AG04449 (cell line): ENCODE measurements at places on chromosomes 11 and 22.
A peak's percentile ranks its signal among the peaks of the same experiment; 100 is the strongest.

GRCh38 chr11:10925149-10925926 is 67.5 kb upstream of the ZBED5 start:
- no peak for DNase-seq

DNA sequence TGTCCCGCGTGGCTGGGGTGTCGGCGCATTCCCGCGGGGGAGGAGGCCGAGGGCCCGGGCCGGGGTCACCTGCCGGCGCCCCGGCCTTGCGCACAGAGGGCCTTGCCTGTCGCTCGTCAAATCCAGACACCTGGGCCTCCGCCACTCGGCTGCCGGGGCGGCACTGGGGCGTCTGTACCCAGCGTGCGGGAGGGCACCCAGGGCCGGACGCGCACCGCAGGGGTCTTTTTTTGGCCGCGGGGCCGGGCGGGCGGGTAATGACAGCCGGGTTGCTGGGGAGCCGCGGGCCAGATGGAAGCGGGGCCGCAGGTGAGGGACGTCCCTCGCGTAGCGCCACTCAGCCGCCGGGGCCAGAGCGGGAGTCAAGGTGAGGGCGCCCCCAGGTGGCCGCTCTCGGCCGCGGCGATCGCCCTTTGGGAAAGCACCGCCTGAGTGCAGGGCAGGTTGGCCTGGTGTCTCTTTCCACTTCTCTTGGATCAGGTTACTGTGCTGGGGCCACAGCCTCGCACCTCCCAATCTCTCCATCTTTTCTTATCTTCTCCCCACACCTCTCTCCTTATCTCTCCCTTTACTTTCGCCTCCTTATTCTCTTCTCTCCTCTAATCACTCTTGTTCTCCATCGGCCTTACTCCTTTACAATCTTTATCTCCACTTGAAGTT is 3.5 kb downstream of the PHLDB1 start:
- no peak for DNase-seq

DNA sequence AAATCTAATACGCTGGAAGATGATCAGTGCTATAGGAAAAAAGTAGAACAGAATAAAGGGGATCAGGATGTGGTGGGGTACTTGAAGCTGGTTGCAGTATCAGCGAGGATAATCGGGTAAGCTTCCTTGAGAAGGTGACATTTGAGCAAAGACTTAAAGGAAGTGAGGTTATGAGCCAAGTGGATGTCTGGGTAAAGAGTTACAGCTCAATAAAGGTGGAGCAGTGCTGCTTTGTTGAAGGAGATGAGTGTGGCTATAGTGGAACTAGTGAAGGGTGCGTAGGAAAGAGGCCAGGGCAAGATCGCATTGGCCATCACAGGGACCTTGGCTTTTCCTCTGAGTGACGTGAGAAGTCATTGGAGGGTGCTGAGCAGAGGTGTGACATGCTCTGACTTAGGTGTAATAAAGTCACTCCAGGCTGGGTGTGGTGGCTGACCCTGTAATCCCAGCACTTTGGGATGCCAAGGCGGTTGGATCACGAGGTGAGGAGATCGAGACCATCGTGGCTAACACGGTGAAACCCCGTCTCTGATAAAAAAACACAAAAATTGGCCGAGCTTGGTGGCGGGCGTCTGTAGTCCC is 2.3 kb upstream of the SYVN1 start:
- no peak for DNase-seq

DNA sequence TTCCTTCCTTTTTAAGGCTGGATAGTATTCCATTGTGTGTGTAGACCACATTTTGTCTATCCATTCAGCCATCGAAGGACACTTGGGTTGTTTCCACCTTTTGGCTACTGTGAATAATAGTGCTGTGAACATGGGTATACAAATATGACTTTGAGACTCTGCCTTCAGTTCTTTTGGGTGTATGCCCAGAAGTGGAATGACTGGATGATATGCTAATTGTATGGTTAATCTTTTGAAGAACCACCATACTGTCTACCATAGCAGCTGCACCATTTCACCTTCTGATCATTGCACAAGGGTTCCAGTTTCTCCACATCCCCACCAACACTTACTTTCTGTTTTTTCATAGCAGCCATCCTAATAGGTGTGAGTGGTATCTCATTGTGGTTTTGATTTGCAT is 30.3 kb downstream of the SGSM1 start:
- DNase-seq = no peak

GRCh38 chr11:119479685-119480275 is 56.8 kb upstream of the THY1 start:
- no peak for DNase-seq

- DNase-seq = no peak
These were observed 17.2 kb upstream of the UVRAG start for GRCh38 chr11:75797792-75798191.

DNA sequence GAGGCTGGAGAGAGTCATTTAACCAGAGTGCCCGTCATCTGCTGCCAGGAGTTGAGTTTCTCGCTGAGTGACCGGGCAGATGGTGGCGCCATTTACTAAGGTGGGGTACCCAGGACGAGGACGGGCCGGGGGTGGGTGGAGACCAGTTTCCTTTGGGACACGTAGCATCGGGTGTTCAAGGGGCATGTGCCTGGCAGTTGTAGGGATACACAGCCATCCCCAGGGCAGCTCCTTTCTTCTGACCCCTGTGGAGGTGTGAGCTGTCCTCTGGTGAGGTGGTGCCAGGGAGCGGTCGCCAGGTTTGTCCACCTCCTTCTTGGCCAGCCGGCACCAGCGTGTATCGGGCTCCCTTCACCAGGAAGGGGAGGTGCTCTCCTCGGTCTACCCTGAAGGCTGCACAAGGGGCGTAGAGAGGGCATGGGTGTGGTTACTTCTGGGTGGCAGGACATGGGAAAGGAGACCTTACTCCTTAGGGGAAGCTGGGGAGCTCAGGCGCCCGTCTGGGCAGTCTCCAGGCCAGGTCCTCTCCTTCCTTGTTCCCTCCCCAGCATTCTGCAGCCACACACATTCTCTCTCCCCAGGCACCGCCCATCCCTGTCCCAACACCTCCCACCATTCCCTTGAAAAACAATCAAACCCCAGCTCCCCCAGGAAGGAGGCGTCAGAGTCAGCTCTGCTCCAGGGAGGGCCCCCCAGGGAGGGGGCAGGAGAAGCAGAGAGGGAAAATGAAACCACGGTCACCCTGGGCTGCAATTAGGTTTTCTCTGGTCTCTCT is 10.3 kb upstream of the MB start:
- DNase-seq = peak; percentile 76

DNA sequence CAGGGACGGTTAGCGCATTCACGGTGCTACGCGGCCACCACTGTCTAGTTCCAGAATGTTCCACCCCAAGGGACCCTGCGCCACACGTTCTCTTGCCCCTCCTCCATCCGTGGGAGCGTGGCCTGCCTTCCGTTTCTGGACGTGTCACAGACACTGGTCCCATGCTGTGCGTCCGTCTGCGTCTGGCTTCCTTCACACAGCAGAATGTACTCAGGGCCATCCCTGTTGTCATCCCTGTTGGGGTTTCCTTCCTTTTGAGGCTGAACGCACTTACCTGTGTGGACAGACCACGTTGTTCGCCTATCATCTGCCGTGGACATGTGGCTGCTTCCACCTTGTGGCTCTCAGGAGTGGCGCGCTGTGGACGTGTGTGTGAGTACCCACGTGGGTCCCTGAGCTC is 24.9 kb downstream of the BRSK2 start:
- DNase-seq = no peak

GRCh38 chr11:96188243-96189006 is 154.6 kb downstream of the MAML2 start:
- DNase-seq = no peak

DNA sequence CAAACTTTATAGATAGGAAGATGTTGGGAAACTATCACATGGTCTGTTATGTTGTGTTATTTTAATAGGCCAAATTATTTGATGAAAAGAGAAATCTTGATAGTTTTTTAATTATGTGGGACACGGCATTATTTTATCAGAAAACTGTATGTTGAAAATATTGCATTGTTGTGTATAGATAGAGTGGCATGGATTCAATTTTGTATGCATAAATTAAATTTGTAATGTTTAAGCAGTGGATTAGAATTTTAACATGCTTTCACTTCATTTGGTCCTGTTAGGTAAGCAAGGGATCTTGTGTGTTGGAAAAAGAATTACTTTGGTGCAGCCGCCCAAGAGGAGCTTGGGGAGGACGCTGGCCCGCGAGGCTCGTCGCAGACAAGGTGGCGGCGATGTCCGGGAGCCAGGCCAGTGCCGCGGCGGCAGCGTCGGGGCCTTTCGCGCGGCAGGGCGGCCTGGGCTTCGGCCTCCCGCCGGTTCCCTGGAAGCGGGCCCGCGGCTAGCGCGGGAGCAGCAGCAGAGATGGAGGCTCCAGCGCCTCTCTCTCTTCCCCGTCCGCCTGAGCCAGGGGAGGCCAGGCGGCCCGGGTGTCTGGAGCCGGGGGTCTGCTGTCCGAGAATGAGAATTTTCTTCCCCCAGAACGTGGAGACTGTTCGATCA is 82.7 kb downstream of the GGT1 start:
- DNase-seq = no peak

DNA sequence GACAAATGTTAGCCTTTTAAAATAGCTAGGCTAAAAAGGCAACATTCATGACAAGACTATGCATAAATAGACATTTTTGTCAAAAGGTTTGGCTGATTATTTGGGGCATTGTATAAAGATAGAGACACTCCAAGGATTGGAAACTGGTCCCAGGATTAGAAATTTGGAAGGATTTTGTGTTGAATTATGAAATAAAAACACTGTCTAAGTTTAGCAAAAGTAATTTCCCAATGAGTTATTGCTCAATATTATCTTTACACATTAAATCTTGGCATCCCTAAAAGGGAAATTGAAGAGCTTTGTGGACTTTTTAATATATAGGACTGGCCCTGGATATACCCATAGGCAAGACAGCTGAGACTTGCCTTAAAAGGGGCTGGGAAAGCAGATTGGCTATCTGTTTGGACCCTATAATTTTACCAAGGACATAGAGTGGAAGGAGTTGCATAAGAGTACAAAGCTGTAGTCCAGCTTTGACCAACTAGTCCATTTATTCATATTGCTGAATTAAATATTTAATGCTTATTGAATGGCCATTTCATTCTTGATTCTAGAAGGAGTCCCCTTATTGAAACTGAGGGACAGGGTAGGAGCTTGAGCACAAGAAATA is 382.7 kb downstream of the METTL15 start:
- DNase-seq = no peak

DNA sequence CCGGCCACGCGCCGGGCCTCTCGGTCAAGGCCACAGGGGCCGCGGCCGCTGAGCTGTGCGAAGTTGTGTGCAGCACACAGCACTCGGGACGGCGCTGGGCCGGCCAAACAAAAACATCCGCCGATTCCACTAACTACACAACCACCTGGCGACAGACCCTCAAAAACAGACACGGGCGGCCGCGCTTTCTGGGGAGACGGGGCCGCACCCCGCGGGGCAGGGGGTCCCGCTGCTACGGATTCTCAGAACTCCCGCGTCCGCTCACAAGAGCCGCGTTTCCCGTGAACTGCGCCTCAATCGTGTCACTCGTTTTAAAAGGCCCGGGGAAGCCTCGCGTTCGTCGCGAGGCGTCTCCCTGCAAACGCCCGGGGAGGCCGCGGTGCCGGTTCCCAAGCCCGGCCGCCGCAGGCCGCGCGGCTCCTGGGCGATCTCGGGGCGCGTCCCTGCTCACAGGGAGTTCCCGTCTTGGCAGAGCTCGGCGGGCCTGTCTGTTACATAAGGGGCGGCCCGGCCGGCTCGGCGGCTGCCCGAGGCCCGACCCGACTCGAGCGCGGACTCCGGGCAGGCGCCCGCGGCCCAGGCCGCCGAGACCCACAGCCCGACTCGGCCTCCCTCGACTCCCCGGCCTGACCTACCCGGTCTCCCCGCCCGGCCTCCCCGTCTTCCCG is 936 bp downstream of the BRD1 start:
- no peak for DNase-seq

DNA sequence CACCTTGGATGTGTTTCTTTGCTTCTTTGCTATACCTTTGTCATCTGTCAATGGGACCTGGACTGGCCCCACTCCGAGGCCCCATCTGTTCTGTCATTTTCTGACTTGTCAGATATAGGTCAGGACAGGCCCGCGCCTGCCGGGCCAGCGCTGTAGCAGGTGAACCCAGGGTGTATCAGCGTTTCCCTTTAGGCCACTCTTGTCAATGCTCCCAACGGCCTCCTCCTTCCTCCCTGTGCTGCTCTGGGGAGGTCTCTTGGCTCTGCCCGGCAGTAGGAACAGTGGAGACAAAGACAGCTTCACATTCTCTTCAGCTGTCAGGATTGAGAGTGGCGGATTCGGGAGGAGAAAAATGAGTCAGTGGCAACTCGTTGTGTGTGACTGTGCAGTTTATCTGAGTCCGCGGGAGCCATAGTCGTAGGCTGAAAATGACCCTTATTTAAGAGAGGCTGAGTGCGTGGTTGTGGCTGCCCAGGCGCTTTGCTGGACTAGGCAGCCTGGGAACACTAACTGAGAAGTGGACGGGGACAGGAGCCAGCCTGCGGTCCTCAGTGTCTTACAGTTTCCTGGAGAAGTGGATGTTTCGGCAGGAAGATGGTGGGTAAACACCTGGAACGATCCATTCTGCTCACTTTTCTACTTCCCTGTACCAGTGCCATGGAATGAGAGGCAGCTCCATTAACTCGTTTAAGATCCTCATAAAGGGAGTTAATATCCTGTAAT is 102.3 kb downstream of the PRR5L start:
- DNase-seq = no peak

DNA sequence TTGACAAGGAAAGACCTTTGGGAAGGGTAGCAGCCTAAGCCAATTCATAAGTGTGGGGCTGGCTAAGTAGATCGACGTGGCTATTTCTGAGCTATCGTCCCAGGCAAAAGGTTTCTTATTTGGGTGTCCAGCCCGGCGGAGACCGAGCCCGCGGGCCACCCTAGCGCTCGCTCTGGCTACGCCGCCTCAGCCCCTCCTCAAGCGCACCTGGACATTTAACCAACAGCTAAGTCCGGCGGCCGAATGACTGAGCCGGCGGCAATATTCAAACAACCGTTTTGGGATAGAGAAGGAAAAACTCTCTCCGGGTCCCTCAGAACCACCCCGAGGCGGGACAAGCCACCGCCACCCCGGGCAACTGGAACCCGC is 457 bp downstream of the RNF141 start:
- no peak for DNase-seq

- no peak for DNase-seq
These were observed 551.6 kb downstream of the OPCML start for GRCh38 chr11:132980670-132981069.

- no peak for DNase-seq
These were observed 25.8 kb upstream of the P2RY2 start for GRCh38 chr11:73192272-73192671.

GRCh38 chr11:102776454-102776853 is 4.0 kb downstream of the MMP10 start:
- no peak for DNase-seq

DNA sequence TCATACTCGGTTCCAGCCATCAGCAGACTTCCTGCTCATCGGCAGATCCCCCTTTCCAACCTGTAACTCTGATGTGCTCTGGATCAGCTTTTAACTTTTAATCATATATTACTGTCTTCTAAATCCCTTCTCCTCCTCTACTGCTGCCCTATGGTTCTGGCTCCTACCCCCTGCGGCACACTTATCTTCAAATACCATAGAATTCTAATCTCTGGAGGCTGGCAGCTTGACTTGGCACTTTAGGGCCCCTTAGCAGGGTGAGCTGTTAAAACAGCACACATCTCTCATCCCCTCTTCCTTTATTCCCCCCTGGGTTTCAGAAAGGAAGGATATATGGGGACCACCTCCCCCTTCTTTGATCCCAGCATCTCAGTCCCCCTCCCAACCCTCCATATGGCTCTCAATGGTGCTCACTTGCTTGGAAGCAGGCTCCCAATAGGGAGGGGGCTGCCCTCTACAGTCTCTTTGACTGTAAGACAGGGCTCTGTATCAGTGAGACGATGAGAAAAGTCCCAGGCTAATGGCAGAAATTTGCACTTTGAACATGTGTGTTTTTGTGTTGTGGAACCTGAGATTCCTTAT is 4.4 kb upstream of the CNTF start:
- DNase-seq = no peak
